ENCODE measurements at places on chromosomes 2 and 18. TPM values are rescaled to one million over a fixed set of nuclear protein-coding genes. Genes with fewer than 3 reads are reported as not detected.

- H3K4me1 ChIP-seq: no peaks in the 10 kb centered on the region
- no peaks in the 10 kb centered on the region for H3K27me3 ChIP-seq
- no peak overlapping the region for H3K27ac ChIP-seq
Measured at GRCh38 chr18:77177009-77177408, 44.4 kb upstream of the MBP start.

DNA sequence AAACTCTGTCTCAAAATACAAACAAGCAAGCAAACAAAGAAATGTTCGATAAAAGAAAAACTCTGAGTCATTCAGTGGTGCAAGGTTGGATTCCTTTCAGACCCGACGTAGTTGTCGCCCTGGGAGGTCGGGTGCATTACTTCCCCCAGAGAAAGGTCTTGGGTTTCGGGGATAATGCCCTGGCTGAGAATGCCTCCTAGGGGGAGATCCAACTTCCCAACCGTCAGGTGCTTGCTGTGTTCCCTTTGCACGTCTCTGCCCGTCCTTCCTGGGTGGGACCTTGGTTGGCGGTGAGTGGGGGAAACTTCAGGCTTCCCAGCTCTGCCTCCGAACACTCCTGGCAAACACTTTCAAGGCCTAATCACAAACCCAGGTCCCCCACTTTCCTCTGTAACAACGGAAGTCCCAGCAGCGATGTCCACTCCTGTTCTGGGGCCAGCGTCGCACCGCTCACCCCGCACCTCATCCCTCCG is 609 bp downstream of the TPGS2 start:
- peaks cover 23% of the 10 kb centered on the region for H3K4me1 ChIP-seq
- H3K4me3 ChIP-seq: peak overlapping the region; percentile 89
- H3K27ac ChIP-seq: peak overlapping the region; percentile 87
- H3K27me3 ChIP-seq: no peaks in the 10 kb centered on the region
- no peaks in the 10 kb centered on the region for H3K36me3 ChIP-seq
- no peak for DNase-seq

DNA sequence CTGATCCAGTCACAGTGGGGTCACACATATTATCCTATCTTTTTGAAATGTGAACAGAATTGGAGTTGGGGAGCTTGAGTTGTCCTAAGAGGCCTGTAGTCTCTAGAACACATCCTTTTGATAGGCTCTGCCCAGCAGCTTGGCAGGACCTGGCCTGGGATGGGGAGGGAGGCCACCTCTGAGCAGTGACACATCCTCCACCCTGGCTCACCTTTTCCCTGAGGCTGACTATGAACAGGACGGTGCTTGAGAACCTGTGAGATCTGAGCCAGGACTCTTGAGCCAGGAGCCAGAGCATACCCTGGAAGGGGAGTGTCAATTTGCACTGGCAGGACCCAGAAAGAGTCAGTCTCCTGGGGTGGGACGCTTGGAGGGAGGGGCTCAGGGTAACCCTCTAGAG is 17.7 kb upstream of the ATP6V1B1 start:
- H3K36me3 ChIP-seq: no peaks in the 10 kb centered on the region
- DNase-seq: no peak
- H3K27me3 ChIP-seq: peaks cover 11% of the 10 kb centered on the region
- H3K27ac ChIP-seq: no peak overlapping the region
- no peaks in the 10 kb centered on the region for H3K4me1 ChIP-seq

DNA sequence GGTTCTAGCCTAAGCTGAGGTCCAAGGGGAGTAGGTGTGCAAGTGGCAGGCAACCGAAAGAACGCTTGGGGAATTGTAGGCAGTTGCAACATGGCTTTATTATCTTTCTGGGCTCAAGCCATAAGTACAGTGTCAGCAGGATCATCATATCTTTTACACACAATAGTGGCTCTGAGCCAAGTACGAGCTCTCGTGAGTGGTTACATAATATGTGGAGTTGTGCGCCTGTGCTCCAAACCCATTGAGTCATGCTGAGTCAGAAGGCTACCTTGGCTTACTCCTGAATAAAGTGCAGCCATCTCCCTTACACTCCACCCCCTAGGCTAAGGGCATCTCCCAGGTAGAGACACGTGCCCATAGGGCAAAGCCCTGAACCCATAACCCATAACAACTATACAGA is 233.9 kb downstream of the SATB2 start:
- no peaks in the 10 kb centered on the region for H3K36me3 ChIP-seq
- DNase-seq: no peak
- H3K4me1 ChIP-seq: no peaks in the 10 kb centered on the region
- no peak overlapping the region for H3K4me3 ChIP-seq

- no peak for DNase-seq
- no peak overlapping the region for H3K4me3 ChIP-seq
- H3K27ac ChIP-seq: no peak overlapping the region
- H3K36me3 ChIP-seq: no peaks in the 10 kb centered on the region
Measured at GRCh38 chr18:37419315-37419714, 146.3 kb downstream of the CELF4 start.

GRCh38 chr18:13618760-13619438 is 107.5 kb downstream of the FAM210A start:
- DNase-seq: no peak
- no peak overlapping the region for H3K27ac ChIP-seq
- H3K27me3 ChIP-seq: no peaks in the 10 kb centered on the region
- H3K4me1 ChIP-seq: peaks cover 15% of the 10 kb centered on the region
- no peaks in the 10 kb centered on the region for H3K36me3 ChIP-seq

DNA sequence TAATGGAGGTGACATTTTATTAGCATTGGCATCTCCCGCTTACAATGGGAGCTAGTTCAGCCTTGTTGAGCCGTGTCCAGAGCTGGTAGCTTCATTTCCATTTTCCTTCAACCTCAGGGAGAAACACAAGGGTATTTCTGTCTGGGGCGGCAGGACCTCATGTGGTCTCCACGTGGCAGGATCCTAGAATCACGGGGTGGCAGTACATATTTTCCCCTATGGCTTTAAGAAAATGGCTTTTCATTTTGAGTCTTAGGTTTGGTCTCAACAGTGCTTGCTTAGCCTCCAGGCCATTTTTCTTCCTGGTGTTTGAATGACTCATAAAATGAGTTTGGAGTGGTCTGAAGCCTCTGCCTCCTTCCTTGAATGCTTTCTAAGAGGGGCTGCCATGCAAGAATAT is 20.3 kb downstream of the CABLES1 start:
- no peaks in the 10 kb centered on the region for H3K36me3 ChIP-seq
- DNase-seq: no peak
- H3K27ac ChIP-seq: no peak overlapping the region
- peaks cover 23% of the 10 kb centered on the region for H3K4me1 ChIP-seq
- no peak overlapping the region for H3K4me3 ChIP-seq

- H3K36me3 ChIP-seq: no peaks in the 10 kb centered on the region
- H3K27ac ChIP-seq: no peak overlapping the region
- H3K4me3 ChIP-seq: no peak overlapping the region
- no peaks in the 10 kb centered on the region for H3K27me3 ChIP-seq
- H3K4me1 ChIP-seq: no peaks in the 10 kb centered on the region
Measured at GRCh38 chr18:38982072-38982471, 1416.5 kb upstream of the CELF4 start.

DNA sequence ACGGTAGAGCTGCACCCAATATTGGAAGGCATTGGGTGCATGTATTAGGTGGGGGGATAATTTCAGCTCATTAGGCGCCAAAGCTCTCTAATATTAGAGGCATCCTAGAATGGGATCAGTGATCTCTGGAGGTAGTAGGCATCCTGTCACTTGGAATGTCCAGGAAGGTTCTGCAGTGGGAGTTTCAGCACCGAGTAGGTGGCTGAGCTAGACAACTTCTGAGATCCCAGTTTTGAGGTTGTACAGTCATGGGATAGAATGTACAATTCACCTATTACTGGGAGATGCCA is 210.9 kb downstream of the MYCN start:
- no peak overlapping the region for H3K4me3 ChIP-seq
- no peak for DNase-seq
- no peak overlapping the region for H3K27ac ChIP-seq
- H3K27me3 ChIP-seq: no peaks in the 10 kb centered on the region

DNA sequence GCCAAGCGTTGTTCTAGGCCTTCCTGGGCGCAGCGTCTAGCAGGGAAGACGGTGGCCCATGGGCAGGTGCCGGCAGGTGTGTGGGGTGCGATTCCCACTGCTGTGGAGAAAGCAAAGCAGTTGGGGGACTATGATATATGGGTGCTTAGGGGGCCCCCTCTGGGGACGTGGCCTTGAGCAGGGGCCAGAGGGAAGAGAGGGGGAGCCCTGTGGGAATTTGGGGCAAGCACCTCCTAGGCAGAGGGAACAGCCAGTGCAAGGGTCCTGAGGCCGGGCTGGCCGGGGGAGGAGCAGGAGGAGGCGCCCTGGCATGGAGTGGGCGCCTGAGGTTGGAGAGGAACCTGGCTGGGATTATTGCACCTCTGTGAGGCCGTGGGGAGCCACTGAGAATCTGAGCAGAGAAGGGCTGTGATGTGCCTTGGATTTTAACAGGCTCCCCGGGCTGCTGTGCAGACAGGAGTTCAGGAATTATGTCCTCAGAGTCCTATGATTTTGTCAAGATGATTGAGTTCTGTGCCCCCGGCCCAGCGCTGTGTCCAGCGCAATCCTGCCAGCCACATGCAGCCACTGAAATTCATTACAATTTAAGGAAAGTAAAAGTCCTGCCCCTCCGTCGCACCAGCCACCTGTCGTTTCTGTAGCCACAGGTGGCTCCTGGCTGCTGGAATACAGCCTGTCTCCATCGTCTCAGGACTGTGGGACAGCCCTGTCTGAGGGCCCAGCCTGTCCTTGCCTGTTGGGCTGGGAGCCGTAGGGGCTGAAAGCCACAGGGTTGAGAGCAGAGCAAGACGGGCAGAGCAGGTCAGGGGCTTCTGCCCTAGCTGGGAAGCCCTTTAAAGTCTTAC is 9.1 kb upstream of the KLHL30 start:
- DNase-seq: peak; percentile 28
- H3K27ac ChIP-seq: no peak overlapping the region
- no peaks in the 10 kb centered on the region for H3K36me3 ChIP-seq
- no peak overlapping the region for H3K4me3 ChIP-seq

DNA sequence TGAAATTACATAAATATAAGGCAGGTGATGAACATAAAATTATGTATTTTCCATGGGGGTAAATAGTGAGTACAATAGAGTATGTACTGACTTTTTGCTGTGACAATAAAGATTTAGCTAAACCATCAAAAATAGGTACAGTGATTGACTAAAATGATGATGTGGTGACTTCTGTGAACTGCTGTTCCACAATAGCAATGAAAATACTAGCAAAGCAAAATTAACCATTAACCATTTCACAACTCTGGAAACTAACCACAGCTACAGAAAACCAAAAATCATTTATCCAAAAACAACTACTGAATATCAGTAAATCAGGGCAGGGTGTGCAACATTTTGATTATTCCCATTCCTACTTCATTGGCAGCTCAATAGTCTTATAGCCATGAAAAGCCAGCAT is 161.4 kb upstream of the GYPC start:
- H3K27me3 ChIP-seq: no peaks in the 10 kb centered on the region
- no peaks in the 10 kb centered on the region for H3K4me1 ChIP-seq
- no peaks in the 10 kb centered on the region for H3K36me3 ChIP-seq
- no peak overlapping the region for H3K4me3 ChIP-seq
- no peak for DNase-seq

- H3K27ac ChIP-seq: no peak overlapping the region
- no peaks in the 10 kb centered on the region for H3K36me3 ChIP-seq
- H3K27me3 ChIP-seq: no peaks in the 10 kb centered on the region
- no peak overlapping the region for H3K4me3 ChIP-seq
Measured at GRCh38 chr2:160703648-160704585, 210.3 kb upstream of the RBMS1 start.

DNA sequence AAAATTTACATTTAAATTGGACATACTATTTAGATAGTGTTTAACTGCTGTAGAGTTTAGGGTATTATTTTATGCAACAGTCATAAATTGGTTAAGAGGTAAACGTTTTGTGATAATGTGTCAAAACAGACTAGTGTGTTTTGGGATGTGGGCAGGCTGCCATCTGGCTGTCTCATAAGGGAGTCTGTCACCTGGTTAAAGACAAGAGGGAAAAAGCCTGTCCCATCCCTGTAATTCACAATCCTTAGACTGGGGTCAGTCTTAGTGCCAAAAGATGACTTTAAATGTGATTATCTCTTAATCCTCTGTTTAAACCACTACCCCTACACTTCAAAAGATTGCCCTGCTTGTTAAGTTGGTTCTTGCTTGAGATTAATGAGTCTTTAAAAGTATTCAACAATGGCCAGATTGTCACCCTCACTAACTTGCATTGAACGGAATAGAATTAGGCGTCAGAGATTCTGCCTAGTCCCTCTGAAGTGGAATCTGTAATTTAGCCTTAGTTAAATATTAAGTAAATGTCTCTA is 59.2 kb downstream of the SGPP2 start:
- H3K4me3 ChIP-seq: no peak overlapping the region
- H3K4me1 ChIP-seq: no peaks in the 10 kb centered on the region
- H3K36me3 ChIP-seq: no peaks in the 10 kb centered on the region
- no peak overlapping the region for H3K27ac ChIP-seq

- H3K27me3 ChIP-seq: no peaks in the 10 kb centered on the region
- H3K36me3 ChIP-seq: no peaks in the 10 kb centered on the region
- no peaks in the 10 kb centered on the region for H3K4me1 ChIP-seq
- no peak overlapping the region for H3K4me3 ChIP-seq
- no peak for DNase-seq
- no peak overlapping the region for H3K27ac ChIP-seq
Measured at GRCh38 chr2:176795823-176796222, 416.8 kb upstream of the HNRNPA3 start.

- no peaks in the 10 kb centered on the region for H3K4me1 ChIP-seq
- no peak for DNase-seq
Measured at GRCh38 chr18:54150226-54150625, 74.2 kb downstream of the MBD2 start.

- H3K4me3 ChIP-seq: no peak overlapping the region
- no peak for DNase-seq
- H3K27me3 ChIP-seq: no peaks in the 10 kb centered on the region
- no peak overlapping the region for H3K27ac ChIP-seq
- peaks cover 12% of the 10 kb centered on the region for H3K36me3 ChIP-seq
Measured at GRCh38 chr18:49274188-49274714, 186.2 kb downstream of the DYM start.

DNA sequence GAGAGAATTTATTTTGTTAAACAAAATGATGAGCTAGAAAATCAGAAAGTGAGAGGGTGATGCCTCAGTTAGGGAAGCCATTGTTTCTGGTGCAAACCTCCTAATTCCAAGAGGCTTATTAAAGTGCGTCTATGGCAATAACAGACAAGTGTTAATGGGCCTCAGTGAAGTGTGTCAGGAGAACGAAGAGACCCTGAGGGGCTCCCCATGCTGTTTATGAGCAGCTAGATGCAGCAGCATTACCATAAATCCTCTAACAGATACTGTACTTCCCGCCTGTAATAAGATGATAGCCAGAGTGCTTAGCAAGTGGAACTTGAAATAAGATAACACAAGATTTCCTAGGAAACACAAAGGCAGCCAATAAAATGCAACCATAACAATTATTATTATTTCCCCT is 157.4 kb downstream of the MYT1L start:
- H3K36me3 ChIP-seq: no peaks in the 10 kb centered on the region
- H3K4me1 ChIP-seq: no peaks in the 10 kb centered on the region
- no peak overlapping the region for H3K27ac ChIP-seq
- DNase-seq: no peak
- no peak overlapping the region for H3K4me3 ChIP-seq
- peaks cover 11% of the 10 kb centered on the region for H3K27me3 ChIP-seq

GRCh38 chr2:213011505-213011904 is 139.9 kb downstream of the IKZF2 start:
- H3K4me3 ChIP-seq: no peak overlapping the region
- H3K27ac ChIP-seq: no peak overlapping the region
- H3K36me3 ChIP-seq: peaks cover 8% of the 10 kb centered on the region

The TBR1 gene
- not detected for total RNA-seq

The ARHGEF33 gene
- total RNA-seq: 1.5 TPM

The ATP6V1B1 gene
- 2.2 TPM for total RNA-seq

The ALPI gene
- total RNA-seq: not detected

The BBS5 gene
- total RNA-seq: 7.0 TPM

The FAM237A gene
- total RNA-seq: not detected

The AQP12B gene
- total RNA-seq: not detected

The SERPINB2 gene
- not detected for total RNA-seq

The LAMA1 gene
- total RNA-seq: 0.65 TPM

Data from lower lobe of right lung (tissue), 2 donors.